ENCODE measurements at places on chromosomes 16 and 17.

GRCh38 chr16:29950806-29951461 is 10.9 kb upstream of the TMEM219 start:
- no peak for DNase-seq

- DNase-seq, result no peak
Observed at GRCh38 chr17:28570716-28571360, 486 bp downstream of the PIGS start.

DNA sequence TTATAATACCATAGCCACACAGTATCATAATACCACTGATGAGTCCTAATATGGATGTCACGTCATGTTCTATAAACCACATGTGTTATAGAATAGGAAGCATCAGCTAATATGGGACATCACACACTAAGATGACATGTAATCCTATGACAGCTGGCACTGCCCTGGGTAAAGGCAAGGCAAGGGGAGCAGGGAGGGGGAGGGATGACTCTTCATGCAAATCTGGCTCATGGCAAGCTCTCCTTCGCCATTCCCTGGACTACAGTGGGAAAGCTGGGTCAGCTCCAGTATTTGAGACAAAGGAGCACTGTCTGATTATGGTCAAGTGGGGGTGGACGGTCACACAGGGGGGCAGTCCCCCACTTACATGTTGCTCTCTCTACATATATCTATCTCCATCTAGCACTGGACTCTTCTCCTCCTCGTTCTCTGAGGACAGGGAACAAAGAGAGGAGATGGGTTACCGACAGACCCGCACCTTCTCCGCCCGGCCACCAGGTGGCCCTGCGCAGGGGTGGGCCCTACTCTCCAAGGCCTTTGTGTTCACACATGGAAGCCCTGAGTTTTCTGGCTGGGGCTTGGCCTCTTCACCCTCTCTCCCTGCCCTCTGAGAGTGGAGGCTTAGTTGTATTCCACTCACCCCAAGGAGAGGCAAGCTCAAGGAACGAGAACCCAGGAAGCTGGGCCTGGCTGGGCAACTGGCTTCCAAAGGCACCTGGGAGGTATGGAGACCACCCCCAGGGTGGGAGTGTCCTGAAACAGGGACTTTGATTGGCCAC is 23.4 kb upstream of the MPO start:
- no peak for DNase-seq

DNA sequence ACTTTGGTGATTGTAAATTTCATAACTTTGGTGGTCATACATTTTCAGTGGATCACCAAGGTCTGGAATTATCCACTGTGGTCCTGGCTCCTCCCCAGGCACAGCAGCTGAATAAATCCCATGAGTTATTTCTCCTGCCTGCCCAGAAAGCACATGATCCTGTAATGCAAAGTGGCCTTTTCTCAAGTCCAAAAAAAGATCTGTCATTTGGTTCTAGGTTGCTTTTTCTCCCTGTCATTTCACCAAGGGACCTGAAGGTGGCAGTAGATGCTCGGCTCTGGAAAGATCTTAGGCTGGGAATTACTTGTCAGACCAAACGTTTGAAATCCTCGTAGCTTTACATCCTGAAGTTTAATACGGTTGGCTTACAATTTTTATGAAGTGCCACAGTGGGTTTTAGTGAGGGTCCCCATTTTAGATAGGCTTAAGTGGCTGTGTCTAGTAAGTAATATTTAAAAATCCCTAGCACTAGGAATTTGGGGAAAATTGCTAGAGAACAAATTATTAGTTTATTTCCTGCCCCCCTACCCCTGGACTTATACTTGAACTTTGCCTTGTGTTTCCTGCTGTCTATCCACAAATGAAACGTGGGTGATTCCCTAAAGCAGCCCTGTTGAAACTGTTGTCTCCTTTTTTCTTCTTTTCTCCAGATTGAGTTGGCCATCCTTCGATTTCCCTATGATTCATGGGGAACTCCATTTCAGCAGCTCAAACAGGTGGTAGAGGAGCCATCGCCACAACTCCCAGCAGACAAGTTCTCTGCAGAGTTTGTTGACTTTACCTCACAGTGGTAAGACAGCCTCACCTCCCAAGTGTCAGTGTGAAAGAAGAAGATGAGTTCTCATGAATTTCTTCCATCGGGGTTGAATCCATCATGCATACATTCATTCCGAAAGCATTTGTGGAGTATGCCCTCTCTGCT is 111.7 kb downstream of the MAP2K6 start:
- no peak for DNase-seq

- no peak for DNase-seq
Observed at GRCh38 chr17:73986641-73987177, 216.8 kb upstream of the RPL38 start.

DNA sequence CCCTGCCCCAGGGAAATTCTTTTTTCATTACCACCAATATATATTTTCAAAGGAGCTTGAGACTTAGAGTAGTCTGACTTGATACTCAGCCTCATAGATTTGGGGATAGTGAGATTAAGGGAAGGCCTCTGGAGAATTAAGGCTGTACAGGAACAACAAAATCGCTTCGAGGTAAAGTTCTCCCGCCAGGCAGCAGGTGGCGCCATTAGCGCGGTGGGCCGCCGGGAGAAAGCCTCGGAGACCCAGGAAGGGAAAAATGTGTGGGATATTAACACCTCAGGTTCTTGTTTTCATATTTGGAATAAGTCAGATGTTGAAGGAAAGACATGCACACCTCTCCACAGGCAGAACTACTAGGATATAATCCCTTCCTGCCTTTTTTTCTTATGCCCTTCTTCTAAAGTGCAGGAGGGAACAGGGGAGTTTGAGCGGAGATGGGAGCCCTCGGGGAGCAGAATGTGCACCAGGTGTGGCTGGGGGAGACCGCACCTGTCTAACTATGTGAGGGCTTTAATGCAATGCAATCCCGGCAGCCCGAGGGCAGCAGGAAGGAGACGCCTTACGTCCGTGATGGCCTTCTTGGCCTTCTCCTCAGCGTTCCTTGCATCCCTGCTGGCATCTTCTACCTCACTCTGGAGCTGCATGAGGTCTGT is 25.9 kb downstream of the MYH3 start:
- DNase-seq, result no peak

- no peak for DNase-seq
Observed at GRCh38 chr16:51907680-51908079, 639.3 kb downstream of the TOX3 start.

DNA sequence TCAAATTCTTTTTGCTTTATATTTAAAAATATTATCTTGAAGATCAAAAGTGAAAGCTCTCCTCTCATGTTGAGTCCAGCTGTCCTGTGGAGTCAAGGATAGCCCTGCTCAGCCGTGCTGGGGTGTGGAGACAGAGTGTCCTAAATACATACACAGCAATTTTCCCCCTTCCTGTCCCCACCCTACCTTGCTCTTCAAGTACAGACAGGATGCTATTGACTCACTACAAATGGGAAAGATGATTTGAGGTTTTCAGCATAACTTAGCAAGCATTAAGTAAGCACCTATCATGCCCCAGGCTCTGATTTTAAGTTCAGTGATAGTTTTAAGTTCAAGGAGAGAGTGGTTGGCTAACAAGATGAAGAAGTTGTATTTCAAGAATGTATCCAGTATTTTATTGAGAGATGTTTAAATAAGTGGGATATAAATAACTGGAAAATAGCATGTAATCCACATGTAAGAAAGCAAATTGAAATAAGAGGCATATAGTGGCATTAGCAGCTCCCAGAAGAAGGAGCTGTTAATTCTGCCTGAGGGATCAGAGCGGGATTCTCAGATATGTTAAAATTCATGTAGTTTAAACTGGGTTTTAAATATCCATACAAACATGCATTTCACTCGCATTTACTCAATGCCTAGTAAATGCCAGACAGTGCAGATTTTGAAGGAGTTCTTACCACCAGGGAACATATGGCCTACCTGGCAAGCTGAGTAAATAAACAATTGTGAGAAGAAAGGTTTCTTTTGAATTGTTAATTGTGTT is 183.5 kb upstream of the ANKFN1 start:
- DNase-seq, result no peak

- peak; percentile 19 for DNase-seq
Observed at GRCh38 chr16:55508941-55509931, at the start of gene LPCAT2. Gene LPCAT2, plus strand, starts transcription at chr16:55509072. Its CDS starts 110 bp downstream, at chr16:55509182.

Measured in stimulated activated CD4-positive, alpha-beta T cell treated with anti-CD3 and anti-CD28 coated beads, Interleukin-1b, Interleukin-23, amount 100 ng/mL, for 1 hour (primary cell).